Right ventricle myocardium inferior (tissue), 1 donor: ENCODE measurements at places on chromosomes 7 and 10. TPM values are rescaled to one million over a fixed set of nuclear protein-coding genes. Genes with fewer than 3 reads are reported as not detected.

DNA sequence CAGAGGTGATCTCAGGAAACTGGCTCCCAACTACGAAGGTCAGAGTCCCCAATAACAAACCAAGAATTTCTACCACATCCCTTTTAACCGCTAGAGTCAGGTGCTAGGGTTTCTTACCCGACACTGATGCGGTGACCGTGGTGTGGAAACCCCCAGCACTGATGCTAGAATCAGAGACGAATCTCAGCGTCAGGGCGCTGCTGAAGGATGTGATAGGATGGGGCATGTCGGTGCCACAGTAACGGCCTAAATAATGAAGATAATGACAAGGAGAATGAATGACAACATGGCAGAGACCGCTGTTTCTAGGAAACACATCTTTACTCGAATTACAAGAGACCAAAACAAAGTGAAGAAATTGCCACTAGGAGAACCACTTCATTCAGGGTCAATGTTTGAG, 131.1 kb upstream of the RSU1 start:
- DNase-seq, result no peak

GRCh38 chr7:71976645-71977044, 435.5 kb downstream of the CALN1 start:
- no peak for DNase-seq

RTKN2 gene
- not detected for total RNA-seq

DNA sequence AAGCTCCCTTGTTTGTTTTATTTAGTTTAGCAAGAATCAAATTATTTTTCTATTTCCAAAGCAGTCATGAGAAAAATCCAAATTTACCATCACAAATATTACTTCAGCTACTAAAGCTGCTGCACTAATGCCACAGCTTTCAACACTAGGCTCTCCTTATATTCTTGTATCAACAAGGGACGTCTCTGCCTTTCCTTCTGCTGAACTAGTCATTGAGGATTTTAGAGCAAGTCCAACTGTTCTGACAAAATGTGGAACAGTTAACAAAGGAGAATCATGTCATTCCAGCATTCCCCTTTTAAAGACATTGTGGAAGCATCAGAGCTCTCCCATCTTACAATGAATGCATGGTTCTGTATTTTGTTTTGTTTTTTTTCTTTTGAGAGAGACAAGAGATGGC, 28.6 kb downstream of the FAM13C start:
- DNase-seq, result no peak

DNA sequence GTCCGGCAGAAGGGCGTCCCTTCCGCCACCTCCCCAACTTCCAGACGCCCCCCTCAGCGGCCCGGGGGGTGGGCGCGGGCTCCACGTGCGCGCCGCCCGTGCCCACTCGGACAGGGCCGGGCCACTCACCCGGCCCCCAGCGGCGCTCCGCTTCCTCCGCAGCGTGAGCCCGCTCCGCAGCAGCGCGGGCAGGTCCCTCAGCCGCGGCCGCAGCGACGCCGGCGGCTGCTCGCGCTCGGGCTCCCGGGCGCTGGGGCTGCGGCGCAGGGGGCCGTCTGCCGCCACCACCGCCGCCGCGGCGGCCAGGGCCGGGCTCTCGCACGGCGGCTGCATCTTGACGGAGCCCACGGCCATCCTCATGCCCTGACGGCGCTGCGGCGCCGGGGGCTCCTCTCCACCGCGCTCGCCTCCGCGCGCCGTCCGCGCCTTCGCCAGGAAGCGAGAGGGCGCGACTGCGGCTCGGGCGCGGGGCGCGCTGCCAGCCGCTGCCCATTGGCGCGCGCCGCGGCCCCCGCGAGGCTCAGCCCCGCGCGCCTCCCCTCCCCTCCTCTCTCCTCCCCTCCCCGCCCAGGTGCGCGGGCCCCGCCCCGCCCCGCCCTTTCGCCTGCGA, at the start of gene RAPGEF5:
TSS of gene RAPGEF5 (minus strand) at position 454 of the 610 bp plus-strand sequence. CDS start at position 360, 94 bp downstream.
- no peak for DNase-seq

FGFR2 gene
- total RNA-seq, result 0.70 TPM

MEOX2 gene
- total RNA-seq, result 9.0 TPM

GRCh38 chr7:78218051-78218450, 419.5 kb downstream of the PHTF2 start:
- DNase-seq, result no peak

SLC26A3 gene
- total RNA-seq, result not detected

C10orf105 gene
- total RNA-seq, result 0.05 TPM

DNA sequence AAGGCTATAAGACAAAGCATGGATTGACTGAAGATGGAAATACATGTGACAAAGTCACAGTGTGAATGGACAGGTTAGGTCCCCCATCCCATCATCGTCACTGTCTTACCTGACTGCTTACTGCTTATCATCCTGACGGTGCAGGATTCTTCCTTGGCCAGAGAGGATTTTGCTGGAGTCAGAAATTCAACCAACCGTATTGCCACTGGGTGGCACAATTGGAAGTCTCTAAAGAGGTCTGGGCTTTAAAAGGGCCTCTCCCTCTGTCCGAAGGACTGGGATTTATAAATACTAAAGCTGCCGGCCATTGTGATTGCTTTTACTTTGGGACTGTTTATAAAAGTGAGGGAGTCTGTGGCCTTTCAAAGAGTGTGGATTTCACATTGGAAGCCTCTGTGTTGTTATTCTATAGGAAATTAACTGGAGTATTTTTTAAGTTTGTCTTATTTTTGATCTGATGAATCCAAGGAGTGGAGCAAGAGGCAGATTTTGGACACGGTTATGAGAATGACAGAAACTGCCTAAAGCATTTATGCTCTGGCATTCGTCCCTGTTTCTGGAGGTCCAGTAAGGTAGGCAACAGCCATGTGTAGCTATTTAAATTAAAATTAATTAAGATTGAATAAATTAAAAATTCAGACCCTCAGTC, 113.3 kb upstream of the CREB5 start:
- no peak for DNase-seq

DNA sequence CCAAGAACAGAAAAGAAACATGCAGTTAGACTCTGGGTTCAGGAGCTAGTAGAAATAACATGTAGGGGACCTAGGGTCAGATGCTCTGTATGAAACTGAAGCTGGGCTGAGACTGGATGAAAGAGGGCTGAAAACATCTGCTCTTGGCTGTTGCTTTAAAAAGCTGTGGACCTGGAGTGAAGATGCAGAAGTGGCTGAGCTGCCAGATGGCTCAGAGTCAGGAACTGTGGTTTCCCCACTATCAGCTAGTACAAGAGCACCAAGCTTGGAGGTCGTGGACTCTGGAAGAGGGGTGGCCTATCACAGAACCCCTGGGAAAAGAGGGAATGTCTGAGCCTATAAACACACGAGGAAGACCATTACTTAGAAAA, 5.9 kb downstream of the ADK start:
- no peak for DNase-seq

DNA sequence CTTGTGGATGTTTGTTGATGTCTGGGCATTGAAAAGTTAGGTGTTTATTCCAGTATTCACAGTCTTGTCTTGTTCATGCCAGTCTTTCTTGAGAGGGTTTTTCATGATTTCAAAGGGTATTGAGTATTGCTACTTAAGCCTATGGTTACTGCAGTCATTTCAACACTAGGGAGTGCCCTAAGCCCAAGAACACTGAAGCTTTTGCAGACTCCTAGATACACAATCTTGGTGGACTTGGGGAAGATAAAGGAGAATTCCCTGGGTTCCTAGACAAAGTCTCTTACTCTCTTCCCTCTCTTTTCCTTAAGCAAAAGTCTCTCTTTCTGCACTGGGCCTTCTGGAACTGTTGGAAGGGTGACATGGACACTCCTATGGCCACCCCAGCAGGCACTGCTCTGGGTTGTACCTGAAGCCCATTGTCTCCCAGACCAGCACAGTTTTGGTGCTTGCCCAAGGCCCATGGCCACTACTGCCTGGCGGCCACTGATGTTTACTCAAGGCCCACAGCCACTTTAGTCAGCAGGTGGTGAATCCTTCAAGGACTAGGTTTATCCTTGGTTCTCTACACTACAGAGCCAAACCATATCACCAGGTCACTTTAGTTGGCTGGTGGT, 24.9 kb downstream of the SAMD9 start:
- no peak for DNase-seq

DNA sequence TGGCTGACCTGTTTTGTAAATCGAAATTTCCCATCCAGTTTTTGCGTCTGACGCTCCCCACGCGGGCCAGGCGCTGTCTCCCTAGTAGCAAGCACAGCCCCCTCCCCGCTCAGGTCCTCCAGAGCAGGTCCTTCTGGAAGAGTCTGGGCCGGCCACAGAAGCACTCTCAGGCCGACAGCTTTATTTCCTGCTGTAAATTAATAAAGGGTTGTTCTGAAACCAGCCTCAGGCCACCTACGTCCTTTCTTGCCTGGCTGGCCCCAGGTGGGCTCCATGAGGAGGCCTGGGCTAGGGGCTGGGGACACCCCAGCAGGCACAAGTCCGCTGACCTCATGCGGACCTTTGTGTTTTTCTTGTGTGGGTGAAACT, 35.2 kb downstream of the CAMK2B start:
- DNase-seq, result peak; percentile 41

NUTM2A gene
- total RNA-seq, result 1.9 TPM

PSD gene
- 0.49 TPM for total RNA-seq

DNA sequence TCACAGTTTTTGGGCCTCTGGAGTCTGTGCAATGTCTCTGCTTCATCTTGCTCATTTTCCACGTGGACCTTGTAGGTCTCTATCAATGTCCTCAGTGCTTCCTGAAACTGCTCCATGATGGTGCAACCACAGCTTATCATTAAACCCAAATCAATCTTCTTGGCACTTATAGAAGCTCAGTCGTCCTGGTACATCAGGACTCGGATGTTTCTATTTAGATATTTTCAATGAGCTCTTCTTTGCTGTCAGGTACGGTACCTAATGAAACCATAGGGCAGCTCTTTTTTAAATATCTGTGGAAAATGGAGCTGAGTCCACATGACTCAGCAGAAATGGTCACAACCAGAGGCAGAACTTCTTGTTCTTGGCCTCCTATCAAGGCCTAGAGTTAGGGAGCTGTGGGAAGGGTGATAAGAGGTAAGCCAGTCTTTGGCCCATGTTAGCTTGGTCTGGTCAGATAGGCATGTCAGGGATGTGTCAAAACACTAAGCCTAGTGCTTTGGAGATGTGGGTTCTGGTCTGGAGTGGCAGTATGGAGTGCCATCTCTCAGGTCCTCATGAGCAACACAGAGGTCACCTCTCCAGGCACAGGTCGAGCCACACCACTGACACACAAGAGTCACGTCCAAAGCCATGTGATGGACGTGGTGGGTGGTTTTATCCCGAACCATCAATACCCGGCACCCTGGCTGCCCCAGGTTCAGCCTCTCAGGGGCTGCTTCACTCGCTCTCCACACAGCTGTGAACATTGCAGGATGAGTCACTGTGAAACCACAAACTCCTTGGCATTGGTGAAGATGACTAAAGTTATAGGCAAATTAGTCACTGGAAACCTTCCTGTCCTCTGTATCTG, 87.0 kb downstream of the TBXAS1 start:
- no peak for DNase-seq

DNA sequence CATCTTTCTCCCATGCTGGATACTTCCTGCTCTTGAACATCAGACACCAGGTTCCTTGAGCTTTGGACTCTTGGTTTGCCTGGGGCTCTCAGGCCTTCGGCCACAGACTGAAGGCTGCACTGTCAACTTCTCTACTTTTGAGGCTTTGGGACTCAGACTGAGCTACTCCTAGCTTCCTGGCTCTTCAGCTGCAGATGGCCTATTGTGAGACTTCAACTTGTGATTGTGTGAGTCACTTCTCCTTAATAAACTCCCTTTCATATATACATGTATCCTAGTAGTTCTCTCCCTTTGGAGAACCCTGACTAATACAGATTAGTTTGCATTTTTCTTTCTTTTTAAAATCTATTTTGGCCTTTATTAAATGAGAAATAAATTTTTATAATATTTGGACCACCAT, 276.2 kb upstream of the SEMA3C start:
- no peak for DNase-seq

GDF10 gene
- 0.27 TPM for total RNA-seq

DNA sequence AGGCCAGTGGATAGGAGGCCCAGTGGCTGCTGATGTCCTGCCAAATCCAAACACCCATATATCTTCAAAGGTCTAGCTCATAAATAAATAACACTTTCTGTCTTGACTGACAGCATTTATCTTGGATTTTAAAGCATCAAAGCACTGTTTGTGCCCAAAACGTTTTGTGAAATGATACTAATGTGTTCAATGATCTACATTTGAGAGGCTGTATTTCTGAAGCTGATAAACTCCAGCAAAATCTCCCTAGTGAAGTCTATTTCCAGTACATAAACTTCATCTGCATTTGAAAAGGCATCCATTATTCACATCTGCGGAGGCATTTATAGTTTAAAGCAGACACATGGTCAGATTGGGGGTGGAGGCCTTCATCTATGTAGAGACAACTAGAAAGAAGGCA, 276.3 kb downstream of the HPSE2 start:
- no peak for DNase-seq

DNA sequence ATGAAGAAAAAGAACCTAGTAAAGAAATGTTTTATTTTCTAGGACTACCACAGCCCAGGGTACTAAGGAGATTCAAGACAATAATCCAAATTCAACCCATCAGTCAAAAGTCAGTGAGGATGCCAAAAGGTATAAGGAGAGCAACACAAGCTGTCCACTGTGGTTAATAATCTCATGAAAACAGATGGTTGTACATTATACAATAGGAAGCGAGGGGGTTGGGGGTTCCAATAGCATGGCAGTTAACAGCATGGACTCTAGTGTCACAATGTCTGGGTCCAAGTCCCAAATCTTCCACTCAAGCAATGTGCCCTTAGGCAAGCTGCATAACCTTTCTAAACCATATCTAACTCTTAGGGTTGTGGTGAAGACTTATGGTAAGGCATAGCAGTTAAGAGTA, 35.1 kb downstream of the BRAF start:
- DNase-seq, result no peak

- DNase-seq, result no peak
Observed at GRCh38 chr7:139679731-139680594, 97.8 kb downstream of the HIPK2 start.

GRCh38 chr10:29917311-29917710, 142.1 kb downstream of the JCAD start:
- no peak for DNase-seq

DNA sequence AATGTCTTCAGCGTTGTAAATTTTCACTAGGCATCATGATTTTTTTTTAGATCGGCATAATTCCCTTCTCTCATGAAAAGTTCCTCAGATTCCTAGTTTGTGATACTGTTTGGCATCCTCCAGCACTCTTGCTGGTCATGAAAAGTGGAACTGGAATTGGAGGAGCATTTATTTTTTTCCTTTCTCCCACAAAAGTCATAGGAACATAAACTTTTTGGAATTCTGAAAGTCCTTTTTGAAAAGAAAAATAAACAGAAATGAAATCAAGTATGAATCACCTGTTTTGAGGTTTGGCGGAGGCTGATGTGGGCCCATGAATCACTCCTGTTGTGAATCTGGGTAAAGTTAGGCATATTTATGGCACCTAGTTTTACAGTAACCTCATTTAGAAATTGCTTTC, 17.7 kb downstream of the CACNB2 start:
- DNase-seq, result no peak

ADRB1 gene
- 63.1 TPM for total RNA-seq

DNA sequence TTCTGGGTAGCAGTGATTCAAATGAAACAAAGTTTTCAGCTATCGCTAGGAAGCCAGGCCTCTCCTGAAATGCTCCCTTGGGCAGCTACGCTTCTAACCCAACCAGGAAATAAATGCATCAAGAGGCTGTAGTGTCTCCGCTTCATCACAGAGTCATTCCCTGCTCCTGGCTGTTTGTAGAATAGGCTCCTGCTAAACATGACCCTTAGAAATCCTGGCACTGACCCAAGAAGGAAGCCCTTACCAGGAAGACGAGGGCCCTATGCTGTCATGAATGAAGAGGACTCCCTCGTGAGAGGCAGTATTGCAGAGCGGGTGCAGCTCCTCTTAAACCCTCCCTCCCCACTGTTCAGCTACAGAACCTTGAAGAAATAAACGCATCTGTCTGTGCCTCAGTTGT, 48.3 kb downstream of the NOD1 start:
- DNase-seq, result peak; percentile 22
